ENCODE measurements at places on chromosomes 12 and 14.

- DNase-seq, result no peak
These were observed 154.3 kb downstream of the CEP83 start for GRCh38 chr12:94305130-94305957.

DNA sequence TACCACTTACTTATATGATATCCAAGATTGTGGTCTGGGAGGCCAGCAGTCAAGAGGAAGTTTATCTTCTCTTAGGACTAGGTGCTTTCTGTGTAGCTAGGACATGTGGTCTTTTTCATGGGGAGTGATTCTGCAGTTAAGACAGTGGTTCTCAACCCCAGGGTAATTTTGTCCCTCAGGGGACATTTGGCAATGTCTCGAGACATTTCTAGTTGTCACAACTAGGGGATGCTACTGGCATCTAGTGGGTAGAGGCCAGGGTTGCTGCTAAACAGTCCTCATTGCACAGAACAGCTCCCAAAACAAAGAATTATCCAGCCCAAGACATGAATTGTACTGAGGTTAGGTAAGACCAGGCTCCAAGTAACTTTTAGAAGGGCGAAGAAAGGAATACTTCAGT is 20.0 kb downstream of the AMDHD1 start:
- no peak for DNase-seq

GRCh38 chr14:64294672-64295413 is 672 bp upstream of the ESR2 start:
- peak; percentile 54 for DNase-seq

GRCh38 chr12:46442738-46443137 is 70.2 kb upstream of the SLC38A2 start:
- no peak for DNase-seq

DNA sequence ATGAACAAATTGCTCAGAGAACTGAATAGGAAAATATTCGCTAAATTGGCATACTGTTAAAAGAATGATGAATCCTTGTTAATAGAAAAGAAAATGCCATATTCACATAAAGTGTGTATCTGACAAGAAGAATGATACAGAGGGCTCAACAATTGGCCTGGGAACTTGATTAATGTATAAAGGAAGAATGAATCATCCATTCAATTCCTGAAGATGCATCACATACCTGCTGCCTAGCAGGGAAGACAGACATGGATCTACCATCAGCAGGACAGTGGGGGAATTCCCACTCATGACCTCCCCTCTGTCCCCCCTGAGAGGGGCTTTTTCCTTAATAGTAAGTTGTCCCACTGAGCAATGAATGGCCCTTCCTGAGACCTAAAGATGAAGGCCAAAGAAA is 13.5 kb downstream of the PTPN21 start:
- no peak for DNase-seq

DNA sequence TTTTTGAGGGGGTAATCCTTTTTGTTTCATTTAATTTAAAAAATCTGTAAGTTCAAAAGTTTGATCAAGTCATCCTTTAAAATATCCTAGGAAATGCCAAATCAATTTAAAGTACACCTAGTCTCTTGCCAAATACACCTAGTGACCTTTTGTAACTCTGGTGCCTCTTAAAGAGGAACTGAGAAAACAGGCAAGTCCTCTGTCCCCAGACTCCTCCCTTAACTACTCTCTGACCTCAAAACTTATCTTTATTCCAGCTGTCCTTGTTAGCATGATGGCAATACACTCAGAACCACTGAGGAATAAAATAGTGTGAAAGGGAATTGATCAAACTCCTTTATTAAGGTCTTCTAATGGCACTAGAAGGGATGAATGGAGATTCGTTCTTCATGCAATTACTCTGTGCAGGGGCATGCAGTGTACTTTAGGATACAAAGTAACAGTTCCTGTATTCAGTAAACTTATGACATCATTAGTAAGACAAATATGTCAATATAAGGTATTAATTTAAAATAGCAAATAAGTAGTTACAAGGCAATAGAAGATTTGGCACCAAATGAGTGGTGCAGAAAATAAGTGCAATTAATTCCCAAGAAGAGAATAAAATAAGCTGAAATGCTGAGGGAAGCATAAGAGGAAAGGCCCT is 3.3 kb downstream of the FAR2 start:
- DNase-seq, result no peak

GRCh38 chr14:70663707-70664179 is 22.0 kb downstream of the TTC9 start:
- no peak for DNase-seq
